Astrocyte of the hippocampus (primary cell): ENCODE measurements at places on chromosomes 3 and 15.

GRCh38 chr3:77601823-77602415, 562.0 kb downstream of the ROBO2 start:
- no peak for DNase-seq

GRCh38 chr3:16803019-16803418, 81.7 kb upstream of the PLCL2 start:
- no peak for DNase-seq

DNA sequence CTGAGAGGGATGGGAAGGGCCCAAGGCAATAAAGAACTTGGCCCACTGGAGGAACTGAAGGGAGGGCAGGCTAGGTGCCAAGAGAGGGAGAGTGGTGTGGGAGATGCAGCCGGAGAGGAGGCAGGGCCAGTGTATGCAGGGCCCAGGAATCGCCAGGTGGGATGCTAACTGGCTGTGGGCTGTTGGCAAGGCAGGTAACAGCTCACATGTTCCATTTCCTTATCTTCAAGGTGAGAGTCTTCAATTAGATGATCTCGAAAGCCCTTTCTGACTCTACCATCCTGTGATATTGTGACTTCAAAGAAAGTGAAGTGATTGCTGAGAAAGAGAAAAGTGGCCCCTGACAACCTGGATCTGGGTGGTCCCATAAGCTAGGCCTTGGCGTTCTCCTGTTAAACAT, 49.0 kb downstream of the CASR start:
- no peak for DNase-seq

DNA sequence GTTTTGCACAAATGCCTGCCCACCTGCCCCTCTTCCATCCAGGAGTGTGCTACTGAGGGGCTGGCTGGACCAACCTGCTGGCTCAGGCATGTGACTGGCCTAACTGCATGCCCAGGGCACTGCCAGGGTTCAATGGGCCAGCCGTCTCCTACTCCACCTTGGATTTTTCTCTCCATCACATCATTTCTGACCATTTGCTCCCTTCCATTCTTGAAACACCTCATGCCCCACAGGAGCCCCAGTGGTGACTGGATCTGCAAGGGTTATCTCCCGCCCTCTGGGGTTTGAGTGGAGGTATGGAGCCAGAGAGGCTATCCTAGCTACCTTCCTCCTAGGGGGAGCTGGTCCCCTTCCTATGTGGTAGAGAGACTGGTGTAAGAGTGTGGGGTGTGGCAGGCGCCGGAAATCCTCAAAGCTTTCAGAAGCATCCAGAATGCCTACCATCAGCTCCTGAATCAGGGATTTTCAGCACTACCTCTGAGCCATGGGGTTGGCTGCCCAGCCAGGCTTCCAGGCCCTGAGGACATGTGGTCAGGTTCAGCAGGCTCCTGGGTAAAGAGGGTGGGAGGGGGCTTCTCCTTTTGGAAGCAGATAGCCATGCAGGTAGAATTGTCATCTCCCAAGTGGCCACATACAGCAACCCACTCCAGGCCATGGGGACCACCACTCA, 2.9 kb upstream of the MANF start:
- DNase-seq: no peak

- no peak for DNase-seq
These were observed 58.8 kb upstream of the MELTF start for GRCh38 chr3:197088370-197088769.

- DNase-seq: no peak
These were observed 24.2 kb downstream of the ZXDC start for GRCh38 chr3:126451511-126451910.

DNA sequence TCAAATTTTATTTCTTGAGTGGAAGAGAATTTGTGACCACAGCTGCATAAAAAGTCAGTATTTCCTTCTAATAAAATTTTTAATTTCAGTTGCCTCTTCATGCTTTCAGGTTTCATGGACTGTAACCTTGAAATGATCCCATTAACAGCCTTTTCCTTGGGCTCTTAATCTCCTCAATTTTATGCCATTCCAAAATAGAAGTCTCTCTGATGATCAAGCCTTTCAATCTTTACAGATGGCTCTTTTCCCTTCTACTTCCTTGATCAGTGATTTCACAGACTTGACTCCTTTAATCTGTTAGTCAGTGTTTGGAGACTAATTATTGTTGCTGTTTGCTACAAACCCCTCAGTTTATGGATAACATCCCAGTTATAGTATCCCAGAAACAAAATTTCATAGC, 11.9 kb downstream of the TSC22D2 start:
- no peak for DNase-seq

- peak; percentile 2 for DNase-seq
These were observed 1.2 kb downstream of the ALDH1A2 start for GRCh38 chr15:58064082-58064979.

DNA sequence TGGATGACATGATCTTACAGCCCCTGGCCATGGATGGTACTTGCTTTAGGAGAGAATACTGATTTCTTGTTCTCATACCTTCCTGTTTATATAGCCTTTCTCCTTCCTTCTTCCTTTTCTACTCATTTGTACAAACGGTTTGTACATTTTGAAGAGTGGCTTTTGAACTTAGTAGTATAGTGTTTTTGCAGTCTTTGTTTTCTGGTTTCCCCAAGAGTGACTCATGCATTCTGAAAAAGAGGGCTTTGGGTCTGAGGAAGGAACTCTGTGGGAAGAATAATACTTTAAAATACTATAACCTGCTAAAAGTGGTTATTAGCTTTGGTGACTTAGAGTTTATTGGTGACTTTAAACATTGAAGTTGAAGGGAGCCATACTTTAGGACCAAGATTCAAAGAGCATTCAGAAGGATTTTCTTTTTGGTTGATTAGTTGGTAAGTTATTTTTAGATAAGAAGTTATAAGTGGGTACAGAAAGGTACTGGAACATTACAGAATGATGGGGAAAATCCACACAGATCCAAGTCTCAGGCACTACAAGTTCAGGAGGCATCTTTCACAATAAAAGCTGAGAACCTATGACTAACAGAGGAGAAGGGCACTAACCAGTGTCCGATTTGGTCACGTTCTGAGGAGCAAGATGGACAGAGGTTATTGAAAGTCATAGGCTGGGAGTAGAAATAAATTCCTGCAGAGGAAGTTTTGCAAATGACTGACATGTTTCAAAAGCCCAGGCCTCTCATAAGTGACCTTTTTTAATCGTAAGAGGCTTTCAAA, 369.6 kb upstream of the AZI2 start:
- DNase-seq: peak; percentile 34

GRCh38 chr15:67968966-67969365, 85.1 kb upstream of the PIAS1 start:
- no peak for DNase-seq

DNA sequence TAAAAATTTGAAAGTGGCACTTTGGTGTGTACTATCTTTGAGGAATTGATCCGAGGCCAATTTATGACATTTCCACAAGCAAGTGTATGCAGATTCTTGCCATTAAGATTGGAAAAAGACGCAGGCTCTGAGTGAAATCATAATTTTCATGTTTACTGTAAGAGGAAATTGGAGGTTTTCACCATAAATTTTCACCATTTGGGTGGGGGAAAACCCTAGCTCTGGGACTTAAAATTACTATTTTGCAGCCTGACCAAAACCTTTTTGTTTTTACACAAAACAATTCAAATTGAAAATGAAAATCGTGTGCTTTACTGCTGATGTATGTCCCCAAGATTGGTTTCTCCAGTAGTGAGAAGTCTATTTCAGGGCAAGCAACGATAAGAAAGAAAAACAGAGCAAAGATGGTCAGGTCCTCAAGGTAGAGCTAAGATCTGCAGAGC, 282.6 kb downstream of the FOXP1 start:
- no peak for DNase-seq

GRCh38 chr3:707041-707440, 385.8 kb upstream of the CNTN6 start:
- DNase-seq: no peak

GRCh38 chr3:46065750-46066256, 38.5 kb upstream of the XCR1 start:
- DNase-seq: no peak

DNA sequence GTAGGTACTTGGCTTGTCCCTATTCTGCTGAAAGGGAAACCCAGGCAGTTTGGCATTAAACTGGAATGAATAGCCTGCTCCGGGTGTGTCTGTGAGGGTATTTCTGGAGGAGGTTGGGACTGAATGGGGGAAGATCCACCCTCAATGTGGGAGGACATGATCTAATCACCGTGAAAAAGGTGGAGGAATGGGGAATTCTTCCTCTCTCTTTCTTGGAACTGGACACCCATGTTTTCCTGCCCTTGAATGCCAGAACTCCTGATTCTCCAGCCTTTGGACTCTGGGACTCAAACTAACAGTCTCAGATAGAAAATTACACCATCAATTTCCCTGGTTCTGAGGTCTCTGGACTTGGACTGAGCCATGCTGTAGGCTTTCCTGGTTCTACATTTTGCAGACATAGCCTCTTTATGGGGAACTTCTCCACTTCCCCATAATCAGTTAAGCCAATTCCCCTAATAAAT, 391.7 kb downstream of the EDEM1 start:
- no peak for DNase-seq

DNA sequence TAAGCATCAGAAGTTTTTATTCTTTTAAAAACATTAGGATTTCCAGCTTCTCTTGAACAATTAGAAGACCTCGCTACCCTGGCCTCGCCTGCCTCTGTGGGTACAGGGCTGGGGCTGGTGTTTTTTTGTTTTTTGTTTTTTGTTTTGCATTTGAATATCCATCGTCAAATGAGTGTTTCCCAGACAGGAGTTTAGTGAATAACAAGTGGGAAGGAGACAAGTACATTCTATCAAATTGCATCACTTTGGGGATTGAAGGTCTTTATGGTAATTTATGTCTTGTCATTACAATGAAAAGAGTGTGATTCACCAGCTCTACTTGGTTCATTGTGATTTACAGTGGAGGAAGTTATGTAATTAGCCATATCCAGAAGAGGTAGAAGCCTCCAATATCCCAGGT, 161.1 kb upstream of the UBE2E1 start:
- no peak for DNase-seq

GRCh38 chr3:187709155-187709554, 6.8 kb upstream of the RTP2 start:
- DNase-seq: no peak

DNA sequence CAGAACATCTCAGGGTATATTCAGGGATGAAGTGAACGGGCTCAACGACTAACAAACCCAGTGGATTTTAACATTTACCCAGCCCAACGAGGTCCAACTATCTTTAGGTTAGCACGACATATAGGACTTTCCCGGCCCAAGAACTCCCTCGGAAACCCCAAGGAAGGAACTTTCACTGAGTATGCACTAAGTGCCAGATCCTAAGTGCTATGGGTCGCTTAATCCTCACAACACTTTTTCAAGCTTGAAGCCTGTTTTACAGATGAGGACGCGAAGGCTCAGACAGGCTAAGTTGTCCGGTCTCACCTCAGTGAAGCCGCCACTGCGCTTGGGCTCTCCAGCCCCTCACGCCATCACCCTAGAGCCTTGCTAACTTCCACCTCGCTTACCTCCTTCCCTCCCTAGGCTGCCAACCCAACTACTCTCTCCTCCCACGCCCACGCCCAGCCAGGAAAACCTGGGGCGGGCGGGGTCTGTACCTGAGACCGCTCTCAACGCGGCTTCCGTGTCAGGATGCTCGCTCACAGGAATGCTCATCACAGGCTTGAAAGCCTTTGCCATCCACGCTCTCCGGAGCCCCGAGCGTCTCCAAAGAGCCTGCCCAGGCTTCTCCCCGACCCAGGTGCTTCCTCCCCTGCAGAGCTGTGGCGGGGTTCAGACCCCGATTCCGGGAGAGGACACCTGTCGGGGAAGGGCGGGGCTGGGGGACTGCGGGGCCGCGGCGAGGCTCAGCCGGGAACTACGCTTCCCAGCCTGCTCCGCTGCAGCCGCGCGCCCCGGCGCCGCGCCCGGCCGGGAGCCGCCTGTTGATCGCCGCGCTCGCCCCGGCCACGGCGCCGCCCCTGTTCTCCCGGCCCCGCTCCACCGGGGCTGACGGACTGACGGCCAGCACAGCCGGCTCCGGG, at the start of gene TMOD2:
TMOD2 (plus strand) TSS at position 806 of the 905 bp plus-strand sequence. CDS start 14,845 bp downstream, outside the sequence.
- DNase-seq: peak; percentile 79

DNA sequence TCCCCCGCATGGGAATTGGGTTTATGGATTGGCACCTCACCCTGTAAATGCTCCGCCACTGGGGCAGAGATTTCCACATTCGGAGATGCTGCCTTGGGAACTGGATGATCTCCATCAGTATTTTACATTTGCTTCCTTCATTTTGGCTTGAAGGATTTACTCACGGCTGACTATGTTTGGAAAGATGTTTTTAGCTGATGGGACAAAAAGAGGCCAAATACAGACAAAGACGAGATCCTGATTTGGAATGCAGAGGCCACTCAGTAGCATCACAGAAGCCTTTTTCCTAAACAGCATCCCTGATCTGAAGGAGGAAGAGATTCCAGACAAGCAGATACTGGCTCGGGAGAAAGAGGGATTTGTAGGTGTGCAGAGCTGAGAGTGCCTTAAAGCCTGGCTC, 76.9 kb downstream of the MESD start:
- DNase-seq: no peak

GRCh38 chr3:127002195-127003174, 19.6 kb downstream of the PLXNA1 start:
- peak; percentile 97 for DNase-seq

- peak; percentile 89 for DNase-seq
These were observed 18.8 kb upstream of the DGKG start for GRCh38 chr3:186380622-186381380.

- DNase-seq: no peak
These were observed 127.9 kb upstream of the SLC6A11 start for GRCh38 chr3:10688126-10688525.

GRCh38 chr3:122213650-122214049, 30.2 kb downstream of the CASR start:
- no peak for DNase-seq

GRCh38 chr3:122322095-122323075, 2.7 kb upstream of the CSTA start:
- DNase-seq: no peak

GRCh38 chr15:65307978-65308377, 3.5 kb downstream of the RNU5B-1 start:
- DNase-seq: no peak

GRCh38 chr3:54171509-54171908, 49.2 kb downstream of the CACNA2D3 start:
- DNase-seq: peak; percentile 11

GRCh38 chr3:57706462-57706861, 13.6 kb upstream of the DENND6A start:
- DNase-seq: no peak

GRCh38 chr15:70259640-70260508, 162.2 kb upstream of the TLE3 start:
- DNase-seq: no peak

DNA sequence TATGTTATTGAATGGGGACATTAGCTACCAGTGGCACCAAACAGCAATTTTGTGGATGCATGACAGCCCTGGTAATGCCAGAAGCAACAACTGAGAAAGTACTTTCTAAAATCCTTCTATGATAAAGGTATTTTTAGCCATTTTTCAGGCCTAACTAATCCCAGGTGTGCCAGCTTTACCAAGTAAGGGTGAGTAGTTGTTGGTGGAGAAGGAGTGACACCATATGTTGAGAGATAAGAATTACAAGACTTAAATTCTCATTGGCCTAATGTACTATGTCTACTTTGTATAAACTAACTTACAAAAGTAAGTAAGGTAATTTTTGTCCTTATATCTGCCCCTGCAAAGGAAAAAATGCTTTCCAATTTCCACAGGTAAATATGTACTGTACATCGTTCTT, 4.1 kb upstream of the COX17 start:
- peak; percentile 60 for DNase-seq
